Fibroblast of skin of right biceps (primary cell): ENCODE measurements at places on chromosomes 1 and 21.

DNA sequence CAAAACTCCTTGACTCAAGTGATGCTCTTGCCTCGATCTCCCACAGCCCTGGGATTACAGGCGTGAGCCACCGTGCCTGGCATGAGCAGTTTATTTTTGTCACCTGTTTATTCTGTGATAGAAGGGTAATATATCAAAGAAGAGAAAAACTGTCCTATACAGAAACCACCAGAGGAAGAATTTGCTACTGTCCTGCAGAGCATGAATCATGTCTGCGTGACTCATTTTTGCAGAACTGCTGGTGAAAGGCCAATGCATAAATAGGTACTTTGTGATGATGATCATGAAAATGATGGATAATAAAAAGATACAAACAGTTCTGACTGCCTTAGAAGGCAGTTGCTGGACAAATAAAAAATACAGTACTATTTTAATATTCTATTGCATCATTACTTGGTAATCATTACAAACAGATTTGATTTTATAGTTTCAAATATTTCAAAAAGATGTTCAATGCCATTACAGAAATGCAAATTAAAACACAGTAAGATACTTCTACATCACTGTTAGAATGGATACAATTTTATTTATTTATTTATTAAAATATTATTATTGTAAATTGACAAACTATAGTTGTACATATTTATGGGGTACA is 26.5 kb downstream of the RIPPLY3 start:
- peak; percentile 68 for DNase-seq

- no peak for DNase-seq
Measured at GRCh38 chr1:241270016-241270415, 87.0 kb downstream of the RGS7 start.

DNA sequence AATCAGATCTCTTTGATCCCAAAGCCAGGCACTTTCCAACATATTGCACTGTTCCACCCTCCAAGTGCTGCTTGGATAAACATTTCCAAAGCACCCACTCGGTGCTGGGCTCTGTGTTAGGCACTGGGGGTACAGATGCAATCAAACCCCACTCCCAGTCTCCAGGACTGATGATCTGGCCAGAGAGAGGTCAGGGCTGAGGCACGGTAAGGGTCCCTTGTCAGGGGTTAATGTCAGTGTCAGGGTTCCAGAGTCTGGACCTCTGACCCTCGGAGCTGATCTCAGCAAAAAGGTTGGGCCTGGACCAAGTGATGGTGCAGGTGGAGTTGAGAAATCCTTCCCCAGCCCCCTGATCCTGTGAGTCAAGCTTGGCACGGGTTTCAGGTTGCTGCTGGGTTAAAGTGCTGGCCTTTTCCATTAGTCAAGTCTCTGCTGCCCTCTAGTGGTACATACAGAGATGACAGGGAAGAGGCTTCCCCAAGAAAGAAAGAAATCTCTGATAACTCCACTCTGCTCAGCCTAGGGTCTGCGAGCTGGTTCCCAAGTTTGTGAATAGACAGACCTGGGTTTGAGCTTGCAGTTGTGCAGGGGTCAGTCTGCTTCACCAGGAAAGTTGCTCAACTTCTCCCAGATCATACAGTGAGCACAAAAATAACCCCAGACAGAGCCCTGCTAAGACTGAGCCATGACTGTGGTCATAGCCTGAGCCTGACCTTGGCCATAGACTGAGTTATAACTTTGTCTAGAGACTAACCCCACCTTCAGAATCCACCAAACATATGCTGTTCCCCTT is 74.6 kb downstream of the DMRTA2 start:
- peak; percentile 72 for DNase-seq

- DNase-seq, result peak; percentile 19
Measured at GRCh38 chr1:89363638-89364536, at the start of gene GBP6. GBP6 (plus strand) TSS chr1:89364059; CDS start chr1:89368552, 4,493 bp downstream.

- no peak for DNase-seq
Measured at GRCh38 chr1:41467673-41468072, 16.8 kb downstream of the EDN2 start.

DNA sequence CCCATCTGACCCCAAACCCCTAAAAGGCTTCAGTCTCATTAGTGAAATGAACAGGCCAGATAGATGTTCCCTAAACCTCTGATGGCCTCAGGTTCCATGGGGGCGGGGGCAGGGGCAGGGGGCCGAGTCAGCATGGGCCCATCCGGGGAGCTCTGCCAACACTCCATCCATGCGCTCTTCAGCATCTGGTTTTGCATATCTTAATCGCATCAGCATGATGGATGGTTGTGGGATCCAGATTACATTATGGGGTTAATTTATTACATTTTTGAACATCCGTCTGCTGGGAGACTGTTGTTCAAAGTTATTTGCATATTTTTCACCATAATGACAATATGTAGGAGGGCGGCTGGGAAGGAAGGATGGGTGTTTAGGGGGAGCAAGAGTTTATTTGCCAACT is 3.1 kb upstream of the MAD2L2 start:
- DNase-seq, result peak; percentile 22

DNA sequence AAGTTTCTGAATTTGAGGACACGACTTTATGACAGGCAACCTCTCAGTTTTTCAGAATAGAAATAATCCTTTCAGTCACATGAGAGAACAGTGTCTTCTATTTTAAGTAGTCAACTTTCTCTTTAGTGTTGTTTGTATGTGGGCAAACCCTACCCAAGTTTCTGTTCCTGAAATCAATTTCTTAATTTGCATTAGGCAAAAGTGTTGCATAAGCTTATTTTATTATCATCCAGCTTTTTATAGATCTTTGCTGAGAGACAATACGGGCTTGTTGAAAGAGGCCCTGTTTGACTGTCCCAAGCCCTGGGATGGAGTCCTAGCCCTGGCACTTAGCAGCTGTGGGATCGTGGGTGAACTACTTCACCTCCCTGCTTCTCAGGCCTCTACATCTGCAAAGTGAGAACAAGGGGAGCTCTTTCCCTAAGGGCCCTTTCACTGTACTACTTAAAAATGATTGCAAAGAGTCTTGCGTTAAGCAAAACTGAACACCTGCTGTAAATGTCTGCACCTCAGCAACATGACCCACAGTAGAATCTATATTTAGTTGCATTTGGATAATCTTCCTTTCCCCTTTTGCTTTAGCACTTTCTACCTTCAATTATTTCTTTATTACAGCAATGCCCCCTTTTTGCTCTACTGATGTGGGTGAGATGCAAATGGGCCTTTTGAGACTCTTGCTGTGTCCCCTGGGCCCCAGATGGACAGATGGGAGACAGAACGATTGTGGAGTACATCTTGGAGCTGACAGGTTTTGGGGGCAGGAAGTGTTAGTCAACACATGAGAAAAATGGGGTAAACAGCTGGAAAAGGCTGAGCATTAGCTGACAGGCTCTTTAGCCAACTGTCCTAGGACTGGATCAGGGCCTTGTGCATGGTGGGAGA is 41.0 kb upstream of the SCAF4 start:
- no peak for DNase-seq

DNA sequence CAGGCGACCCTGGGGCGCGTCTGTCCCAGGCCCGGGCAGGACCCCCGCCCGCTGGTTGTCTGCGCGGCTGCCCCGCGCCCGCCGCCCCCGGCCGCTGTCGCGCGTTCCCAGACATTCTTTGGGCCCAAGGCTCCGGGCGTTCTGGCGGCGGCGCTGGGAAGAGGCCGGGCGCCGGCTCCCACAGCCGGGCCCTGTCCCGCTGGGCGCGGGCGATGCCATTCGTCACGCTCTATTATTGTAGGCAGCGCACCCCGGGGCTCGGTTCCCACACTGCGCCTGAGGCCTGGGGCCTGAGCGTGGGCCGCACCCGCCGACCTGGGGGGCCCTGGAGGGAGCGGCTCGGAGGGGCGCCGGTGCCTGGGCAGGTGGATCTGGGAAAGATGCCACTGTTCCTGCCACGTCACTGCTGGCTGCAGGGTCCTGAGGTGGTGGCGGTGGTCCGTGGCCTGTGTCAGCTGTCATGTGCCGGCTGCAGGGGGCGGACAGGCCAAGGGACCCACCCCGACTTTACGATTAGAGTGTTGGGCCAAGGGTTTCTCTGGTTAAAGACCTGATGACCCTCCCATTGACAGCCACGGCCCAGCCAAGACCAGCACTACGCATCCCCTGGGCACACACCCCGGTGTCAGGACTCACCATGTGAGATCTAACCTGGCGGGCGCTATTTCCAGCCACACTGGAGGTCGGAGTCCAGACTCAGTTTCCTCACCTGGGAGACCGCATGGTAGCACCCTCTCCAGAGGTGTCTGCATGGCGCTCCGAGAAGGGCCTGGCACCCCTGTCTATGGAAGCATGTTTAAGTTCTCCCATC is 55.1 kb upstream of the ADARB1 start:
- DNase-seq, result peak; percentile 29

GRCh38 chr1:246600579-246600978 is 34.3 kb downstream of the CNST start:
- DNase-seq, result no peak

- DNase-seq, result no peak
Measured at GRCh38 chr21:42370894-42371654, 4.7 kb upstream of the TFF1 start.

DNA sequence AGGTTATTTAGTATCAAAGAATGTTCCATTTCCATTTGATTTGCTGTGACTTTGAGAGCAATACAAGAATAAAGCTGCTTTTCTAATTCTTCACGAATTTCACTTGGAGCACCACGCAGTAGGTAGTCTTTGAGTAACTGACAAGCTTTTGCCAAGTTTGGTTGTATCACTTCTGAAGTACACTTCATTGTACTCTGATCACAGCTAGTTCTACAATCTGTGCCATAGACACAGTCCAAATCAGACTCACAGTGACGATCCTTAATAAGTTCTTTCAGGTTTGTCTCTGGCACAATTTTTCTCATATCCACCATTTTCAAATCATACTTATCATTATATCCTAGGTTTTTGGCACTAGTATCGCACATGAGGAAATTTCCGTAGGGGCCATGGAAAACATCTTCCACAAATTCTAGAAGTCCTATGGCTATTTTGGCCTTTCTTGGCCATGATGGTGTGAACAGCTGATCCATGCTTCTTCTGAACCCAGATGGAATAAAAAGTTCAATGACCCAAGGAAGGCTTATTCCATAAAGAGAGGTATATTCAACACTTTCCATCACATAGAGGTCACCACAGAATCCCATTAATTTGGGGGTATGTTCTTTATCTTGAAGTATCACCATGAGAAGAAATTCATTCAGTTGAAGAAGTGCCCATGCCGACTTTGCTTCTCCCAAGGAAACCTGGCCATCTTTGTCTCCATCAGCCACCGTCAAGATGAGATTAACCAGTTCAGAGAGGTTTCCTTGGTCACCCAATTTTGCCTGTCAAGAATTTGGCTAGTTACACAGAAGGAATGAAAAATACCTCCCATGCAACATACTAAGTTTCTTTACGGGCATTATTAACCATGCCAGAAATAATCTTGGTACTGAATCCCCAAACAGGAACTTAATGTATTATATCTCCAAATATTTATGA is 11.9 kb downstream of the RPL5 start:
- DNase-seq, result no peak

DNA sequence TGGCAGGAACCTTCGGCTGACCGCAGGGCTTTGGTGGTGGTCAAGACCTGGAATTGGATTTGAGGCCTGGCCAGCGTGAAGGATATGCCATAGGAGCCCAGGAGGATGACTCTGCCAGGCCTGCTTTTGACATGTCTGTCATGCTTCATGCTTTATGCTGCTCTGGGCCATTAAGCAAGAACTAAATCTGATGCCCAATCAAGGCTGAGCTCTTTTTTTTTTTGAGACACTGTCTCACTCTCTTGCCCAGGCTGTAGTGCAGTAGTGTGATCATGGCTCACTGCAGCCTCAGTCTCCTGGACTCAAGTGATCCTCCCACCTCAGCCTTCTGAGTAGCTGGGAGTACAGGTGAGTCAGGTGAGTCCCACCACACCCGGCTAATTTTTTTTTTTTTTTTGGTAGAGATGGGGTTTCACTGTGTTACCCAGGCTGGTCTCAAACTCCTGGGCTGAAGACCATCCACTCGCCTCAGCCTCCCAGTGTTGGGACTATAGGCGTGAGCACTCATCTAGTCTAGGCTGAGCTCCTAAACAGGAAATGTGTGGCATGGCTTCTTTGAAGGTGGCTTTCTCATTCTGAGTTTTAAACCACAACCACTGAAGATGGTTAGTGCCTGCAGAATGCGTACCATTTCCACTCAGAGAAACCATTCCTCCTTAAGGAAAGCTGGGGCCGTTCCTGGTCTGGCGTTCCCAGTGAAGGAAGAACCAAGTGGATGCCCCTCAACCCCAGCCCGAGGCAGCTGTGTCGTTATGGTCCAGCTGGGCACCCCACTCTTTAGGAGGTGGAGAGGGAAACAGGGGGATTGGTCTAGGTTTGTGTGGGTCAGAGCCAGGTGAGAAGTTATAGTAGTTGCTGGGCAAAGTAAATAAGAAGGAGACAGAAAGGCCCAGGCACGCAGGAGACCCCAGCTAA is 34.2 kb upstream of the ATP5PO start:
- DNase-seq, result no peak

- no peak for DNase-seq
Measured at GRCh38 chr21:46089285-46089684, 8.6 kb upstream of the COL6A2 start.

DNA sequence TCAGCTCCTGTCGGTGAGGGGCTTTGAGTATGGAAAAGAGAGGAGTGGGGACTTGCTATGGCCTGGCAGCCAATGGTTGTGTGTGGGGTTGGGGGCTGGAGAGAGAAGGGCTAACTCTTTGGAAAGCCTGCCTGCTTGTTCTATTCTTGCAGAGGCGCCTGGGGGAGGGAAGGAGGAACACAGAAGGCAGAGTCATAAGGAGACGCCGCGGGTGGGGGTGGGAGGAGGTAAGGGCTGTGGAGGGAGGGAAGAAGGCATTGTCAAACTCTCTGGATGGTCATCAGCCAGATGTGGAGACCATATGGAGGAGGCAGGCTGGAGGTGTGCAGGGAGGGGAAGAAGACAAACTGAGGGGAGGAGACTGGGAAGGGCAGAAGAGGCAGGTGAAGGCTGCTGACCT is 70.0 kb downstream of the PLXNA2 start:
- no peak for DNase-seq

DNA sequence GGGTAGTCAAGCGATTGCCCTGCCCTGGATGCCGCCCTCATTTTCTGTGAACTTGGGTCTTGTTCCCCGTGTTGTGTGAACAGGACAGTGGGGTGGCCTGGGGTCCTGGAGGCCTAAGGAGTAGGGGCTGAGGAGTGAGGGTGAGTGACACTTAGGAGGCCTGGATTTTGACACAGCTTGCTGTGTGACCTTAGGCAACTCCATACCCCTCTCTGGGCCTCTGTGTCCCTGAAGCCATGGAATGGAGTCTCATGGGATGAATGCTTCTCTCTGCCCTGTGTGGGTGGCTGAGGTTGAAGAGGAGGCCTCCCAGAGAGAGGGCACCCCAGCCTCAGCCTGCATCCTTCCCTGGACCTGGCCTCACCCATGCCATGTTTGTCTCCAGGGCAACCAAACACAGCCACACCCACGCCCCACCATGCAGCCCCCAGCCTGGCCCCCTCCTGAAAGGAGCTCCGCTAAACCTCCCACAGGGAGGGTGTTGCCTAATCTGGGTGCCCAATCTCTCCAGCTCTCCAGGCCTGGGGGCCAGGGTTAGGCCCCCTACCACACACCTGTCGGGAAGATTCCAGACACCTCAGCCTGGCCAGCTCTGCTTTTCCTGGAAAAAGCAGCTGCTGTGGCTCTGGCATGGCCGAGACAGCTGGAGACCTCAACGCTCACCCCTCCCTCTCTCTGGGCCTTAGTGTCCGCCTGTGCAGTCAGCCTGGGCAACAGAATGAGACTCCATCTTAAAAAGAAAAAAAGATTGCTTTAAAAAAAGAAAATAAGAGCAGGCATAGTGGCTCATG is 9.9 kb downstream of the MYOM3 start:
- DNase-seq, result no peak

- DNase-seq, result no peak
Measured at GRCh38 chr1:217010253-217010652, 287.0 kb upstream of the ESRRG start.

- peak; percentile 69 for DNase-seq
Measured at GRCh38 chr1:164725401-164725800, 166.4 kb downstream of the PBX1 start.
